ENCODE measurements at places on chromosomes 3 and 15.
A peak's percentile ranks its signal among the peaks of the same experiment; 100 is the strongest.

DNA sequence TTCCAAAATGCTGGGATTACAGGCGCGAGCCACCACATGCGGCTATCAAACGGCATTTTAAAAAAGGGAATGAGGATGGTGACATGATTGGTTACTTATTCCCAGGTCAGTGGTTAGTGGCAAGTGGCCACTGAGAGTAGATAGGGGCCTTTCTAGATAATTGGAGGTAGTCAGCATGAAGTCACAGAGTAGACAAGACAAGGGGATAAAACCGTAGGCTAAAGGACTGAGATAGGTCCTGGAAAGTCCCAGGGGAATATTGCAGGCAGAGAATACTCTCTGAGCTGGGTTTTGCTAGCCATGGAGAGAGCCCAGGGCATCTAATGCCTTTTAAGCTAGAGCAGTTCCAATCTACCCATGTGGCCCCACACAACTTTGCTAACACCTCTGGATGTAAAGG, 52.2 kb downstream of the KCNAB1 start:
- DNase-seq: no peak

GRCh38 chr3:86990734-86991481, at the start of gene VGLL3:
VGLL3 (minus strand) TSS chr3:86991149; CDS start chr3:86990743, 406 bp downstream.
- DNase-seq: no peak

GRCh38 chr15:100879464-100880138, at the start of gene ALDH1A3:
ALDH1A3 (plus strand) TSS chr15:100879831; CDS start chr15:100879908, 77 bp downstream.
- no peak for DNase-seq

DNA sequence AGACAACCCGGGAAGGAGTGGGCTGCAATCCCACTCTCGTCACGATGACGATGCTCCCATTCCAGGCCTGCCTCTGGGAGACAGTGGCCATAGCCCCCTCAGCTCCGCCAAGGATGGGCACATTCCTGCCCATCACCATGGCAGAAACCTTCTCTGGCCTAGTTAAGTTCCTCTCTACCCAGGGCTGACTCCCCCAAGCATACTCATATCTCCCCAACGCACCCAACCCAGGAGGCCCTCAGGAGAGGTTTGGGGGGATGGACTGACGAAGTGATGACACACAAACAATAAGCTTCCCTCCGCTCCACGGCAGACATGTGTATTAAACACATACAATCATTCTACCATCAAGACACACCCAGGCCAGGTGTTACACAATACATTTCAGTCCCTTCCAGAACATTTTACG, 60.1 kb downstream of the VGLL4 start:
- DNase-seq: no peak

DNA sequence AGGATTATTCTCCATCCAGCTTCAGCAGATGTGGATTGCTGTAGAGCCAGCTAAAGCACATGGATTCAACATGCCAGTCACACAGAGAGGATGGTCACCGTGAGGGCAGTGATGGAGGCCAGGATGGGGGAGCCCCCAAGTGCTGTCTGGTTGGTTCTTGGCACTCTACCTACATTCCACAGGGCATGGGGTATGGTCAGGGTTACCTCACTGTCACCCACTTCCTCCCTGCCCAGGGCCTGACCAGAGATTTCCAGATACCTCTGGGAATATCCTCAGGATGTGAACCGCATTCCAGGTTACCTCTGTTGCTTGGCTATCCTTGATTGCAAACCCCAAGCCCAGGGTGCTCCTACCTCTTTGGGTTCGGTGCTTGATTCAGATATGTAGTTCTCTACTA, 147.3 kb upstream of the TRIM42 start:
- DNase-seq: no peak

DNA sequence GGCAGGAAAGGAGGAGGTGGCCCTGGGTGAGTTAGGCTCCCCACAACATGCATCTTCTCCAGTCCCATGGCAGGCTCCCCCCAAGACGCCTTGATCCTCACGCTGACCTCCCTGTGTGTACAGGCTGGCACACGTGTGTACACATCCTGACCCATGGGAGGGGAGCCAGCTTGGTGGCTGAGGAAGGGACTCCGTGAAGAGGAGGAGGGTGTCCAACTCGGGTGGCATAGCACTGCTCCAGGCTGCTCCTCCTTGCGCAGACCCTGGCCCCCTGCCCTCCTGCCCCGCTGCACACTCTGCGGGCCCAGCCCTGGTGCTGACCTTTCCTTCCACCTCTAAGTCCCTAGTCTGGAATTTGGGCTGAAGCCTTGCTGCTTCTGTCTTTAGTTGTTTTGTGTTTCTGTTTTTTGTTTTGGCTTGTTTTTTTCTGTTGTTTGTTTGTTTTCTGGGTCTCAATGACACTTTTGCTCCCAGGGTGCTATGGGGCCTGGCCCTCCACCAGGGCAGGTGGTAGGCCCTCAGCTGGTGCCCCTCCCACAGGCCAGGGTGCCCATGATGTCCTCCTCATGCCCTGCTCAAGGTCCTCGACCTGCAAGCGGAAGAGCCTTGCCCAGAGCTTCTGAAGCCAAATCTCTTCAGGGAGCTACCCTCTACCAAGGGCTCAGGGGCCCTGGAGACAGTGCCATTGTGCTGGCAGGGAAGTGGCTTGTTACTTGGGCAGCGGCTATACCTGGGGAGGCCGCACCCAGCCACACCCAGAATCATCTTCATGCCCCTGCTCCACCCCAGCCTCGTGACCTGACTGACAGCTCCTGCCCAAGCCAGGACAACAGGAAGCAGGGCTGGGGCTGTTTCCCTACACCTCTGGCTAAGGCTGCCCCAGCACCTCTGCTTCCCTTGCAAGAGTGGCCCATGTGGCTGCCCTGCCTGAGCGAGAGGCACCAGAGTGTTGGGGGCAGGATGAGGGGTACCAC, 5.1 kb downstream of the EPHB3 start:
- no peak for DNase-seq

DNA sequence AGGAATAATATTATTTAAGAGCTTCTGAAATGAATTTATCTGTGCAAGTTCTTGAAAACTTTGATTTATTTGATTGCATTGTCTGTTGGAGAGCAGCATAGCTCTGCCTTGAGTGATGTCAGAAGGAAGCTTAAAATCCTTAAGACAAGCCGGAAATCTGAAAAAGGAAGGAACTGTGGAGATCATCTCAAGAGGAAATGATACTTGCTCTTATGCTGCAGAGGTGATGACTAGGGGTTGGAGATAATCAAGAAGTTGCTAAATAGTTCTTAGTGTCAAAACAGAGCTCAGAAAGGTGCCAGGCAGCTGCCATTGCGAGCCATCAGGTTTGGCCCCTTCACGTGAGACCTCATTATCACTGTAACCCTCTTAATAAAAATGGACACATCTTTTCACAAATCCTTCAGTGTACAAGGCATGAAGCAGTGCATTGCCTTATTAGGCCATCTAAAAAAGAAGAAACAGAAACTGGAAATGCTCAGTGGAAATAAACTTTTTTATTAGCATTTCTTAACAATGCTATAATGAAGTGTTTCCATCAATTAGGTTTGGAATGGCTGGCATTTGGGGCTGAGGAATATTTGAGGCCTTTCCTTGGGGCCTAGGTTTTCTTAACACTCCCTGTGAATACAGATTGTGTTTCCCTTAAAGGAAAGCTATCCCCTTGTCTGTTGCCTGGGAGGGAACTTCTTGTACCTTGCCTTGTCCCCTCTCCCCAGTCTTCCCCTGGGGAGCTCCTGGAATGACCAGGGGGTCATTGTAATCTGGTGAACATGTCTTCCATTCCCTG, 34.5 kb upstream of the VILL start:
- no peak for DNase-seq

DNA sequence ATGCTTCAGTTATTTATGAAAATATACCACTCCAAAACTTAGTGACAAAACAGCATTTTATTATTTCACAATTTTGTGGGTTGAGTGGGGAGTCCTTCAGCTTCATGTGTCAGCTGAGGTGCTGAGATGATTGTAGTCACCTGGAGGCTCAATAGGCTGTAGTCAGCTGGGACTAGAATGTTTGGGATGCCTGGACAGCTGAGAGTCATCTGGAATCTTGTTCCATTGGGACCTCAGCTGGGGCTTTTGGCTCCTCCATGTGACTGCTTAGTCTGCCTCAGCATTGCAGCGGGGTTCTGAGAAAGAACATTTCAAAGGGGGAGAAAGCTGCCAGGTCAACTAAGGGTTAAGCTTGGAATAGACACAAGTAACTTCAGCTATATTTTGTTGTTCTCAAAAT, 13.4 kb downstream of the STT3B start:
- no peak for DNase-seq

GRCh38 chr3:62277450-62277849, 95.9 kb downstream of the FEZF2 start:
- DNase-seq: no peak

- DNase-seq: no peak
Measured at GRCh38 chr3:17030438-17030837, 145.7 kb downstream of the PLCL2 start.

DNA sequence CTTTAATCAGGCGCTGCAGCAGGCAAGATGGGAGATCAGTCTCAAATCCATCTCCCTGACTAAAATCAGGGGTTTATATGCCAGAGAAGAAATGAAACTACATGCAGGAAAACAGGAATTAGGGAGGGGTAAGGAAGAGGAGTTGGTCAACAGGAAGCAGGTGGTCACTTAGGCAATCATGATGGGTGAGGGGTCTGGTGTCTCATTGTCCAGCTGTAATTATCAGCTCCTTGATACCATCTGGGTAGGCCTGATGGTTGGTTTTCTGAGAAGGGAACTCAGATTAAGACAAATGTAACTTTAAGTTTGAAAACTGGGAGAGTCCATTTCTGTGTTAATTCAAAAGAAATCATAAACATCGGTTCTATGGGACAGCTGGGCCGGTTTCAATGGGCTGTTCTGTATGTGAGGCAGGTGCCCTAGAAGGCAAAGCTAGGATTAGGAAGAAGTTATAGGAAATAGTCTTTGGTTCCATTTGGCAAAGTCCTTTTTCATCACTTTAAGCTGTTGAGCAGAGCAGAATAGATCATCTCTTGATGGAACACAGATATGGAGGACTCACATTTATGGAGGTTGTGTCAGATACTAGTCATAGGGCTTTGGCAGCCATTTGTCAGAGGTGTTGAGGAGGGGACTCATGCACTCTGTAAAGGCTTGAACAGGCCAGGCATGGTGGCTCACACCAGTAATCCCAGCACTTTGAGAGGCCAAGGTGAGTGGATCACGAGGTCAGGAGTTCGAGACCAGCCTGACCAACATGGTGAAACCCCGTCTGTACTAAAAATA, 149.4 kb downstream of the VGLL4 start:
- no peak for DNase-seq

GRCh38 chr3:190728574-190729246, 133.8 kb downstream of the GMNC start:
- DNase-seq: no peak

DNA sequence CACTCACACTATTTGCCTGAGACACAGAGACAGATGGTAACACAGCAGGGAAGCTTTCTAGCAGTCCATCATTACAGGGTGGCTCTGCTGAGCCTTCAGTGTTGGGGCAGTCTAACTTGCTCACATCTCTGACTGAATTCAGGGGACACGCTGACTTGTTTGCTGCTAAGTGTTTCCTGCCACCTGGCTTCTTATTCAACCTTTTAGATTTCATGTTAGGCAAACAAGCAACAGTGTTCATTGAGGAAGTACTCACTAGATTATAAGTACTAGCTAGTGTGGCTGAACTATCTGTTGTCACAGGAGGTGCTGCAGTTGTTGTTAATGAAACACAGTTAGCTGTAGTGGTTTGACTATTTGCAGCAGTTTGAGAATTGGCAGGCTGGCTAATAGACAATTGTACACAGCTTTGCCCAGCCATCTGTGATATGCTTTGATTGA, 37.3 kb downstream of the USF3 start:
- DNase-seq: no peak

GRCh38 chr3:50620820-50621219, 3.9 kb downstream of the MAPKAPK3 start:
- no peak for DNase-seq

- DNase-seq: no peak
Measured at GRCh38 chr3:36874424-36874823, 70.4 kb downstream of the TRANK1 start.

DNA sequence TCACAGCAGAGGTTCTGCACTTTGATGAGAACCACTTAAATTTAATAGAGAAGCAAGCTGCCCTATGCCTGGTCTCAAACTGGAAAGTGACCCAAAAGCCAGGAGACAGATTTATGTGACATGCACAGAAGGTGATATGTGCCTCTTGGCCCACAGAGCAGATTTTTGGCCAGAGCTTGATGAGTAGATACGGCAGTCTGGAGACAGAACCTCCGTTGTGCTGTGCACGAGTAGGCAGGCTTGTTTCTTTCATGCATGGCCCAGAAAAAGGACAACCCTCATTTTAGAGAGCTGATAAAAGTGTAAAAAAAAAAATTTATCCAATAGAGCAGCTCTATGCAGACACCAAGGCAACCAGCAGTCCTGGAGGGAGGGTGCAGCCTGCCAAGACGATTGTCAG, 423.1 kb downstream of the CNTN6 start:
- DNase-seq: no peak

DNA sequence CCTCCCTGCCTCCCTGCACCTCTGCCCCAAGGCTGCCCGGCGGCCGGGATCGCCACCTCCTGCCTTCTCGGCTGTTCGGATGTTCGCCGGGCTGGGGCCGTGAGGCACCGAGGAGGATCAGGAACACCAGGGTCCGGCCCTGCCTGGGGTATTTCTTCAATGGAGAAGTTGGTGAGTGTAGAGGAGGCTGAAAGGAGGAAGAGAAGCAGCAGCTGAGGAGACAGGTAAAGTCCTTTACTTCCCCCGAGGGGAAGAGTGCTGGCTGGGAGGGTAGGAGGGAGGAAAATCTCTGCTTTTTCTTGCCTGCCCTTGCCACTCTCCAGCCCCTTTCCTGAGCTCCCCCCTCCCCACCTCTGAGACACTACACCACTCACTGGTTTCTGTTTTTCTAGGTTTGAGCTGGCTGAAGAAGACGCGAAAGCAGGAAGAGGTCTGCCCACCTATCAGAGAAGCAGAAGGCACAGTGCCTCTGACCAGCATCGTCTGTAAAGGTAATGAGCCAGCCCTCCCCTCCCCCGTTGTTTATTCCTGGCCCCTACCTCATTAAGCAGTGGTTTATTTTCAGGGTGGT, 519 bp downstream of the ASB7 start:
- DNase-seq: peak; percentile 11

DNA sequence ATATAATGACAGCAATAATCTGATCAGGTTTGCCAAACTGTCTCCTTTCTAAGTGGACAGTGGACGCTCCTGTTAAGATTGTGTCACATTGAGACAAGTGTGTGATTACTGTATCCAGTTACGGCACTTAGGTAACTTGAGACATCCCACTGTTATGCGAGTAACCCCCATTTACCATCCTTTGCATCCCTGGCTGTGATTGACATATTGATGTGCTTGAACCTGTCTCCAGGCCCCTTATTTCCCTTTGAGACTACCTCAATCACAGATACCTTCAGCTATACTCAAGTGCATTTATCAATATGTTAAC, 785.2 kb downstream of the NR2F2 start:
- no peak for DNase-seq

DNA sequence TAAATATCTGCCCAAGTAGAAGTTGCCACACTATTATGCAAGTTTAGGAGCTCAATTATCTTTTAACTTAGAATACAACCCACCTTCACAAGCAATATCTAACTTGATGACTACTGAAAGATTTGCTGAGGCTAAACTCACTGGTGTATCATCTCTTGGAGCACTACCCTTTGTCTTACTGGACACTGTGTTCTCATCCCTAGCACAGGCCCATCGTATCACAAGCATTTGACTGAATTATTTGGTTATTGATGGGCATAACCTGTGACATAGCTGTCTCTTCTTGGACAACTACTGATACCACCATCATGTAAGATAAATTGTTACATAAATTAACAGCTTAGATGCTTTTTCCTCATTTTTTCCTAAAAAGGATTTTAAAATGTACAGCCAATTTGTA, 216.2 kb upstream of the THBS1 start:
- no peak for DNase-seq
